Hematopoietic multipotent progenitor cell (in vitro differentiated cells): ENCODE measurements at places on chromosomes 3 and 15.

DNA sequence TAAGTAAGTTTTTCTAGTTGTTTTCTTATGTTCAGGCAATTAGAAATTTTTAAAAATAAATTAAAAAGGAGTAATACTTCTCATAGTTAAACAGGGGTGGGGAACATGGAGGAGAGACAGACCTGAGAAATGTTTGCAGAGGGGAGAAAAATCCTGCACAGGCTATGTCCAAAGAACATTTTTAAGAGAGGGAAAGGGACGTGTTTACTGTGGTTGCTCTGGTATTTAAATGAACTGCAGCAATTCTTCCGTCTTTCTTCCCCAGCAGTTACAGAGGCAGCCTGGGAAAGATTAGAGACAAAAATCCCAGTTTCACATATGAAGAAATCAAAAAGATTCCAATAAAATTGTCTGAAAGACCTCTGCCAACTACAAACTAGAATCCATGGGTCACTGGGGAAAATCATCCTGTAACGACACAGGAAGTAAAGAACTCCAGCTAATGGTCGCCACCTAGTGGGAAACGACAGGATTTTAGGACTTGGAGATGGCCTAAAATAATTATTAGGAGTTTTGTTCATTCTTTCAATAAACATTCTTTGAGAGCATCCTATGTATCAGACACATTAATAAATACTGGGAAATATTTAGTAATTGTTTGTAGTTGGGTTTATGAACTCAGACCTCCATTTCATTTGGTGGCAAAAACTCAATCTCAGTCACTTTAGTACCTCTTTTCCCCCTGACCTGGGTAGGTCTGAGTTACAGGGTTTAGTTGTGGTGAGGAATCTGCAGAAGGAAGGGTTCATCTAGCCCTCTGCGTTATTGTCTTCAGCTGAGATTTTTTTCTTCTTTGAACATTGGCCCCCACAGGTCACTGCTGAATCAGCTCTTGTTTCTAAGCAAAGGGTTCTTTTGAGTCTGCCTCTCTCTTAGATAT, 69.9 kb upstream of the GOLIM4 start:
- no peak for DNase-seq

DNA sequence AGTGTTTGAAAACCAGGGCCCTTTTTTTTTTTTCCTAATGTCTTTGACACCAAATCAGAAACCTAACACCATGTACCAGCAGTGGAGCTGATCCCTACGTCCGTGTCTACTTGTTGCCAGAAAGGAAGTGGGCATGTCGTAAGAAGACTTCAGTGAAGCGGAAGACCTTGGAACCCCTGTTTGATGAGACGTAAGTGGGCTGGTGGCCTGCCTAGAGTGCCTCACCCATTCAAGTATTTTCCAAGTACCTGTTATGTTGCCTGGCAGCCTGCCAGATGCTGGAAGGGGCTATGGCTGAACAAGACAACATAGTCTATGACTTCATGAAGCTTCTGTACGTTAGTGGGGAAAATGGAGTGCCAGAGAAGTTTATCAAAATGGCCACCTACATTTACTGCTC, 39.7 kb downstream of the ESYT3 start:
- DNase-seq = no peak

DNA sequence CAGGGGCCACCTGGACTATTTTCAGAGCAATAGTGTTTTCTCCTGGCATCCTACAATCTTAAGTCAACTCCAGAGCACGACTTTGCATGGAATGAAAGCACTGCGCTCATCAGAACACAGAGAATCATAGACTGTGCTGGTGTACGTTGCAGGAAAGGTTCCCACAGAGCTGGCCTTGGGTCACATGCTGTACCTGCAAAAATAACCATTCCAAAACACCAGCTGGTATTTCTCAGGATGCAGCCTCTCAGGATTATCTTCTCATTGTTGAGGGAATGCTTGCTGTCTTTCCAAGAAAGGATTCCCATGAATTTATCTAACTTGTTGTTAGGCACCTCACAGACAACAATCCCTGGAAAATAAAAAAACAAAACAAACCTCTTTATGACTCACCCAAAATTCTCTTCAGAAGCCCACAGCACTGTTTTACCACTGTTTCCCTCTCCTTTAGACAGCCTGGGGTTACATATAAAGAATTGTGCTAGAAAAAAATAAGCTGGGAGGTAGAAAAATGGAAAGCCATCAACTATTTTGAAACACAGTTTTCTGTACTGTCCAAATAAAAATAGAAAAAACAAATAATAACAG, 131.7 kb downstream of the ATP8B4 start:
- DNase-seq = no peak

DNA sequence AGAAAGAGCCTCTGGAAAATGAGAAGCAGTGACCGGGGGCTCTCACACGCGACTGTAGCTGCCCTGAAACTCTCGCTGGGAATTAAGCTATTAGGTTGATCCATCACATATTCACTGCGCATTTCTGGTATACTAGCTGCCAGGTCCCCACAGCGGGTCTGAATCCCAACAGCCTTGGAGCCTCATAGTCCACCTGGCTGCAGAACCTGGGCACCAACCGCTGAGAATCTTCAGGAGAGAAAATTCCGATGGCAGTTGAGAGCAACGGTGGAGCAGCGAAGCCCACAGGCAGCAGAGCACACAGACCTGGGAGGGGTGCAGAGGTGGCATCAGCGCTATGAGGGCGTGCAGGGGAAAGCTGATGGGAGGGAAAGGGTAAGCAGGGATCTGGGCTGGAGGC, 75.1 kb downstream of the FAM174B start:
- no peak for DNase-seq

DNA sequence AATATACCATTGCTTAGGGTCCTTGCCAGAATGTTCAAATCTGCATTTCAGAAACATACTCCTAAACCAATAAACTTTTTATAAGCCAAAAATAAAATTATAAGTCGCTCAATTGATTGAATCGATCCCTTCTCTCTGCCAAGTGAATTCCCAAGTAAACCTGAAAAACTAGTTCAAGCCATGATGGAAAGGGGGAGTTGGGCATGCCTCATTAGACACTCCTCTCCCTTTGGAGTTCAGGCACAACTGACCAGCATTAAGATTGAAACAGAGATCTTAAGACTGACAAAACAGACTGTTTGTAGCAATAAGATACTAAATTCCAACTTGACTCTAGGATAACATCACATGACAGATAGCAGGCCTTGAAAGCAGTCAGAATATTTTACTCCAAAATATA, 113.7 kb upstream of the RASGRP1 start:
- DNase-seq = no peak

GRCh38 chr3:48141604-48142137, 46.5 kb downstream of the CDC25A start:
- no peak for DNase-seq

- DNase-seq = no peak
Measured at GRCh38 chr15:64110950-64111678, 15.3 kb downstream of the SNX1 start.

GRCh38 chr3:127212231-127212630, 19.3 kb downstream of the PRR23E start:
- DNase-seq = no peak

DNA sequence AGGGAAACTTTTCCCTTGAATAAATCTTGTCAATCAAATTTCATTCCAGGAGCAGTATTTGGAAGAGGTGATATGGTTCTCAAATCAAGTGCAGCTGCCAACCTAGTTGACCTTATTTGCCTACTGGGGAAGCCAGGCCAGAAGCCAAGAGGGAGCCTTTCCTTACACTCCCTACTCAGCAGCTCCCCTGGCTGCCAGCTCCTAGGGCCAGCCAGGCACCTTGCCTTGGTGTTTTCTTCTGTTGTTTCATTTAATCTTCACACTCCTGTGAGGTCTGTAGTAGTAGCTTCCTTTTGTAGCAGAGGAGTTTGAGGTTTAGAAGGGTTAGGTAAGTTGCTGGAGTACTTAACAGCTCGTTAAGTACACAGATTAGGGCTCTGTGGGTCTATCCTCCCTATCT, 22.6 kb downstream of the MKRN2OS start:
- DNase-seq = no peak

- no peak for DNase-seq
Measured at GRCh38 chr3:71597286-71597685, 13.8 kb upstream of the FOXP1 start.

GRCh38 chr3:175477651-175478224, 618.6 kb downstream of the NAALADL2 start:
- DNase-seq = no peak

DNA sequence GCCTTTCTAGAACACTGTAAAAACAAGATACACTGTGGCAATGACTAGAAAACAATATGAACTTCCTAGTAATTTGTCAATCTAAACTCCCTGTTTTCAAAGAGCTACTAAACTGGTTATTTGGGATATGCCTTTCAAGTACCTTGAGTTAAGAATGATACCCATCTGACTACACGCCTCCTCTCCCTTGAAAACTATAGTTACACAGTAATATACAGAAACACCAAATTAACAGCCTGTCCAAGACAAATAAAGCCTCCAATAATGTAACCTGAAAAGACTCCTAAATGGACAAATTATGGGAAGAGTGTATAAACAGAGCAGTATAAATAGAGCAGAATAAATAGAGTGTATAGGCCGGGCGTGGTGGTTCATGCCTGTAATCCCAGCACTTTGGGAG, 70.1 kb downstream of the SMARCC1 start:
- DNase-seq = no peak

DNA sequence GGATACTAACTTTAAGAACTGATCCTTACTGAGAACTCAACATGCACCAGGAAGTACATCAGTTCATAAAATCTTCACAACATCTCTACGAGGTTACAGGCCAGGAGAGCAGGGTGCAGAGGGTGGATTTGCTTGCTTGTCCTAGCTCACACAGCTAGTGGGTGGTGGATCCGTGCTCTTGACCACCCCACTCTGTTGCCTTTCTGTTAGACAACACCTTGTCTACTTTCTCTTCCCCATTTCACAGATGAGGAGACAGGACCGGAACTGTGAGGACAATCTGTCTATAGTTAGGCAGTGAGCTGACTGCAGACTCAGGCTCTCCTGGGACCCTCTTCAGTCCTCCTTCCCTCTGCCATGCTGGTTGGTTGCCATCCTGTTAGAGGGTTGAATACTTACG, 221.7 kb upstream of the TLE3 start:
- no peak for DNase-seq

- no peak for DNase-seq
Measured at GRCh38 chr15:89150762-89151664, 62.8 kb downstream of the ABHD2 start.

GRCh38 chr3:48415251-48415953, 14.5 kb downstream of the PLXNB1 start:
- no peak for DNase-seq

DNA sequence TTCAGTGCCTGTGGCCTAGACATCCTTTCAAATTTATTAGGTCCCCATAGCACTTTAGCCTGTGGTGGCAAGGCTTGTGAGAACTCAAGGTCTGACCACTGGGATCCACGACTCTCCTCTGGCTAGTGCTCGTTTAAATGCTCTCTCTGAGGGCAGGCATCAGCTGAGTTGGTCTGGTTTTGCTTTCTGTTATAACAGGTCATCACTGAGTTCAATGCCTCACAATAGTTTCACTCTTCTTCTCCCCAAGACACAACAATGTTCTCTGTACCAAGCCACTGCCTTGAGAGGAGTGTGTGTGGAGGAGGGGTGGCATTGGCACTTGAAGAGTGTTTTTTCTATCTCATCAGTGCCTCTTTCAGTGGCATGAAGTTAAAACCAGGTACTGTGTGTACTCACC, 7.6 kb downstream of the OR5K4 start:
- DNase-seq = no peak

- no peak for DNase-seq
Measured at GRCh38 chr15:42353061-42353460, 6.2 kb upstream of the CAPN3 start.

DNA sequence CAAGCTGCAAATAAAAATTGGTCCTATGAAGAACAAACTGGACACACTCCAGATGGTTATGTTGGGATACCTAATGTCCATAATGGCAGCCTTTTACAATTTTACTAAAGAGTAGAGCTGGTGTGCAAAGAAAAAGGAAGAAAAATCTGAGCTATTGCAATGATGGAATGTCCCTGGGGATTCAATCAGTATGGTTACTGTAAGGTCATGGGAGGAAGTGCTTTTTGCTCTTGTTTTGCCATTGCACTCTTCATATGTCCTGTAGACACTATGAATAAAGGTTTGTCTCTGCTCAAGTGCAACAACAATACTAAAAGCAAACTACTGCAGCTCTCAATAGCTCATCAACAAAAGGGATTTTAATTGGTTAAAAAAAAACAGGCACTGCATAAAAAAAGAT, 5.4 kb downstream of the PFN2 start:
- DNase-seq = no peak
